Fibroblast of pulmonary artery (primary cell): ENCODE measurements at places on chromosomes 7 and 10.

GRCh38 chr7:117010375-117011133, 57.3 kb downstream of the ST7 start:
- no peak for DNase-seq

- no peak for DNase-seq
Measured at GRCh38 chr10:120095875-120096274, 203.3 kb downstream of the SEC23IP start.

GRCh38 chr7:69635555-69636185, 37.4 kb downstream of the AUTS2 start:
- DNase-seq, result peak; percentile 13

- no peak for DNase-seq
Measured at GRCh38 chr7:77950548-77950947, 152.0 kb downstream of the PHTF2 start.
